Calu3 (cell line): ENCODE measurements at places on chromosomes 1 and 21. TPM values are rescaled to one million over a fixed set of nuclear protein-coding genes. Genes with fewer than 3 reads are reported as not detected.

DNA sequence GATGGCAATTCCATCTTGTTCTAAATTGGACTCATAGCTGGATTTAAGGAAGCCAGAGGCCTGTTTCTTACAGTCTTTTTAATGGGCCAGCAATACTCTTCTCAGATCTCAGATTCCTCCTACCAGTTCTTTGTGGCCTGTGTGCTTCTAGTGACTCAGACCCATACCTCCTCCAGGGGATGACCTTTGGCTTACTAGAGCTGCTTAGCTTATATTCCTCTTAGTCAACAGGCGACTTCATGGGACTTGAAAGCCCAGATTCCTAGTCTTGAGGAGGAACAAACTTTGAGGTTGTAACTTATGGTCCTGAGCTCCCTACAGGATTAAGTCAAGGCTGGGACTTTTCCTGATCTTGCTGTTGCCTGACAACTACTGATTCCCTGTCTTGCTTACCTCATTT, 12.4 kb upstream of the PAPPA2 start:
- H3K27me3 ChIP-seq = peaks cover 26% of the 10 kb centered on the region
- H3K27ac ChIP-seq = no peak overlapping the region
- no peaks in the 10 kb centered on the region for H3K4me1 ChIP-seq
- DNase-seq = peak; percentile 30
- no peaks in the 10 kb centered on the region for H3K36me3 ChIP-seq
- no peak overlapping the region for H3K4me3 ChIP-seq

GRCh38 chr21:30227633-30228404, 11.9 kb upstream of the CLDN8 start:
- no peak overlapping the region for H3K4me3 ChIP-seq
- no peaks in the 10 kb centered on the region for H3K36me3 ChIP-seq
- H3K27ac ChIP-seq = peak overlapping the region; percentile 27
- peak; percentile 63 for DNase-seq
- no peaks in the 10 kb centered on the region for H3K27me3 ChIP-seq

DNA sequence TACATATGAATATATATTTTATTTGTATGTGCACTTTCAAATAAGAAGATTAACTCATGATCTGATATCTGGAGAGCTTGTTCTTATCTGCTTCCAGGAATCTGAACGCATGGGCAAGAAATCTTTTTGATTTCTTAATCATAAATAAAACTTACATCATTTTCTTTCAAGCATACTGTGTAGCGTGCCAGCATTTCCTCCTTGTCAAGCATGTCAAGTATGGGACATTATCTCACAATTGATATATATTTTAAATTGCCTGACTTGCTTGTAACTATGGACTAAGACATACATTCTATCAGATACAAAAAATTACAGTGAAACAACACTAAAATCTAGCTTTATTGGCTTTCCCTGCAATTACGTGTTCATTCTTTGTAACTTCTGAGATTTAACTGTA, 1128.2 kb downstream of the PLA2G4A start:
- H3K36me3 ChIP-seq = no peaks in the 10 kb centered on the region
- peaks cover 15% of the 10 kb centered on the region for H3K4me1 ChIP-seq
- no peak overlapping the region for H3K27ac ChIP-seq
- H3K27me3 ChIP-seq = no peaks in the 10 kb centered on the region
- H3K4me3 ChIP-seq = no peak overlapping the region
- no peak for DNase-seq

GRCh38 chr21:34561806-34562205, 49.8 kb upstream of the KCNE1 start:
- no peaks in the 10 kb centered on the region for H3K27me3 ChIP-seq
- no peak for DNase-seq
- no peaks in the 10 kb centered on the region for H3K36me3 ChIP-seq
- H3K27ac ChIP-seq = no peak overlapping the region

DNA sequence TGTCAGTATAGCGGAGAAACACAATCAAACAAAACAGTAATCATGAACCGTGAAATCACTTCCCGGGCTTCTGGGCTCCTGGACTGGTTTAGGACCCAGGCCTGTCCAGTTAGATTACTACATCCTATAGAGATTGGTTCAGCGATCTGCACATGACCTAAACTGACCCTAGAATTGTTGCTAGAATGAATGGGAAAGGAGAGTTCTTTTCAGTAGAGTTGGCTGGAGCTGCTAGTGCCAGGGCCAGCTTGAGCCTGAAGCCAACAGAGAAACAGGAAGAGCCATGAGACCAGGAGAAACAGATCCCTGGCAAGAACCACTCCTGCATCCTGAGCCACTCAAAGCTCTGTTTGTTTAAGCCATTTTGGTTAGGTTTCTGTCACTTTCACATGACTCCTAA, 474.3 kb upstream of the C1orf87 start:
- H3K4me3 ChIP-seq = no peak overlapping the region
- H3K27ac ChIP-seq = no peak overlapping the region
- no peaks in the 10 kb centered on the region for H3K36me3 ChIP-seq
- no peaks in the 10 kb centered on the region for H3K4me1 ChIP-seq

DNA sequence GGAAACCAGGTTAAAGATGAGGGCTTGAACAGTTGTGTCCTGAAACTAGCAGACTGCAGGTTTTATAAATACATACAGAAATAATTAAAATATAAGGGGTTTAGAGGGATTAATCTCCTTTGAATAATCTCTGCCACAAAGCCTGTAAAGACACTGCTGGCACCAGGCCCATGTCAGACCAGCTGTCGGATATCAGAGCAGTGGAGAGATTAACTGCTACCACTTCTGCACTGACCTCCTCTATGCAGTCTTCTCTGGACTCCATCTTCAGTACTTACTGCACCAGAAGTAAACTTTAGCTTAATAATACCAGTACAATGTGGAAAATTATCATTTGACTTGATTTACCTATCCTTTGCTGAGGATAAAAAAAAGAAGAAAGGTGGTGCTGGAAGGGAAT, 128.6 kb downstream of the LHX4 start:
- H3K27ac ChIP-seq = no peak overlapping the region
- no peaks in the 10 kb centered on the region for H3K27me3 ChIP-seq
- H3K4me1 ChIP-seq = no peaks in the 10 kb centered on the region

DNA sequence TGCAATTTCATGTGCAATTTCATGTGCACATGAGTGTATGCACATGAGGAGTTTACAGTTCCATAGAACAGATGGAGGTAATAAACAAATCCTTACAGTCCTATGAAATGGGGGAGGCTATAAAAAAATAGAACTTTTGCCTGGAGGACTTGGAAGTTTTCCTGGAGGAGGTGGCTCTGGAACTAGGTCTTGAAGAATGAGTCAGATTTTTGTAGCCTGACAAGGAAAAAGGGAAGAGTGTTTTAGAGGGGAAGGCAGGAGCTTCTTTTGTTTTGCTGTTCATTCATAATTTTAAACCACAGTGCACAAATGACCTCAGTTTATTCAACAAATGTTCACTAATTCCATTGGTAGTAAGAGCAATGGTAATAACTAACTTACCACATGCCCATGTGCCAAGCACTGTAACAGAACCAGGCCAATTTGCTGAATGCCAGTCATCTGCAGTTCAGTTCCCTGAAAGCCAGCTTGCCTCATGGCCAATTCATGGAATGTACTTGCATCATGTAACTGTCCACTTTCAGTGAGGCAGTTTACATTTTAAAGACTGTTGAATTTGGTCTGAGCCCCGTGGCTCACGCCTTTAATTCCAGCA, 2.7 kb downstream of the DIO1 start:
- H3K4me1 ChIP-seq = peaks cover 13% of the 10 kb centered on the region
- no peak overlapping the region for H3K27ac ChIP-seq
- H3K4me3 ChIP-seq = no peak overlapping the region
- H3K36me3 ChIP-seq = no peaks in the 10 kb centered on the region
- peaks cover 16% of the 10 kb centered on the region for H3K27me3 ChIP-seq

GRCh38 chr1:52153010-52153409, 11.1 kb downstream of the ZFYVE9 start:
- no peak overlapping the region for H3K4me3 ChIP-seq
- no peak for DNase-seq
- H3K36me3 ChIP-seq = no peaks in the 10 kb centered on the region
- H3K4me1 ChIP-seq = no peaks in the 10 kb centered on the region
- H3K27ac ChIP-seq = no peak overlapping the region

SOX13 gene
- 21.8 and 27.9 TPM in 2 replicates for total RNA-seq
